Fibroblast of the aortic adventitia (primary cell): ENCODE measurements at places on chromosomes 2 and 18.

GRCh38 chr18:14767474-14767873 is 19.5 kb downstream of the ANKRD30B start:
- peak; percentile 57 for DNase-seq

GRCh38 chr2:127083819-127084503 is 23.0 kb downstream of the BIN1 start:
- DNase-seq = peak; percentile 99

GRCh38 chr2:43941966-43942365 is 53.8 kb downstream of the LRPPRC start:
- DNase-seq = peak; percentile 12

GRCh38 chr2:144328938-144329337 is 191.0 kb downstream of the ZEB2 start:
- no peak for DNase-seq

DNA sequence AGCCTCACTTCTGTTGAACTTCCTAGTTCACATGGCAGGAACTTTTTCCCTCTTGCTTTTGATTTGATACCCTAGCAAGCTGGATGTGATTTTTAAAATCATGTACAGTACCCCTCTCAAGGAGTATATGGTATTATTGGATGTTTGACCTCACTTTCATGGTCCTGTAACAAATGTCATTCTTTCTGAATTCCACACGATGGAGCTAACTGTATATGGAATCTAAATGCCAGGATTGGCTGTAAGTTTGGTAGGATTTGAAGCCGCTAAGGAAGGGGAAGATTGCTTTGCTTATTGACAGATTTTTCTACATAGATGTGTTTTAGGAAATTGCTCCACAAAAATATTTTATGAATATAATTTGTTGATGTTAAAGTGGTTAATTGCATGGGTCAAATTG is 18.3 kb downstream of the MAIP1 start:
- DNase-seq = peak; percentile 77

GRCh38 chr18:49645841-49646351 is 84.0 kb downstream of the LIPG start:
- peak; percentile 42 for DNase-seq

- DNase-seq = no peak
Observed at GRCh38 chr2:42042631-42043355, 5.0 kb upstream of the PKDCC start.

DNA sequence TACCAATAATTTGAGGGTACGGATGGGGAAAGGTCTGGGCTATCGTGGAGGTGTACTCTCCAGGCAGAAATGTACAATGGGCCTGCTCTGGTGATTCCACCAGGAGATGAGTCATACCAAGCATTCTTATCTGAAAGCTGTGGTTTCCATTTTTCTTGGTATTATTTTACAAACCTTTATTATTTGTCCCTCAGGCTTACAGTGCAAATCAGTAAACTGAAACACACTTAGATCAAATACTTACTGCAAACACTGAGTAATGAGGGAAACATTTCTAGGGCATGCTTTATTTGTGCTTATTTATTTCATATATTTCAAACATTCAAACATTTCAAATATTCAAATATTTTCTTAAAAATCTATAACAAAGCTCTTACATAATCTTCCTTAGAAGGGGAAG is 319.8 kb downstream of the RND3 start:
- peak; percentile 74 for DNase-seq

- DNase-seq = peak; percentile 33
Observed at GRCh38 chr18:26621161-26622026, 73.0 kb upstream of the KCTD1 start.

DNA sequence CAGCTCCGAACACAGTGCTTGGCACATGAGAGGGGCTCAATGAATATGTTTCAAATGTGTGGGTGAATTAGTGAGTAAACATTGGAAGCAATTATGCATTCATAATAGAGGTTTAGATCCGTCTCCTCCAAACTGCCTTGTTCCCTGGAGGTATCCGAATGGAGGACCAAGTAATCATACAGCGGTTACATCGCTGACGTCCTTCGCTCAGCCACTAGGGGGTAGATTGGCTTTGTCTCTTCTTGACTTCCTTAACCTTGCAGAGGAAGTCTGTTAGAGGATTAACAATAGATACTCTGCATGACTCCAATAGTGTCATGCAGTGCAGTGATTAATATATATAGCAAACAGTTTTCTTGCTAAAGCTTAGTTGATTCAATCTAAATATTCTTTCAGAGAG is 517.0 kb downstream of the PTPRM start:
- DNase-seq = peak; percentile 48

- DNase-seq = no peak
Observed at GRCh38 chr2:60596411-60596810, 43.0 kb upstream of the BCL11A start.

DNA sequence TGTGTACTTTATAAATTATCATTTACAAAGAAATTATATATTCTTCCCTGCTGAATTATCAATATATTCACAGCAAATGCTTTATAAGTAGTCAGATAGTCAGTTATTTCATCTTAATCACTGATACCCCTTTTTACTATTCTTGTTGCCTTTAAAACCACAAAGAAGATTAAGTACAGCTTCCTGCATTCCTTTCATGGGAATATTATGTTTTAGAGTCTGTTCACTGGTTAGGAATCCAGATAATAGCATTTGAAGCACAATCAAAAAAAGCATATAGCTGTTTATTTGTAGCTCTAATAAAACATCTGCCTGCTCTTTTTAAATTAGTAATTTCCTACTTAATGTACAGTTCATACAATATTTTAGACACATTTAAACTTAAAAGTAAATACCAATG is 508.9 kb downstream of the FBXO15 start:
- peak; percentile 58 for DNase-seq

DNA sequence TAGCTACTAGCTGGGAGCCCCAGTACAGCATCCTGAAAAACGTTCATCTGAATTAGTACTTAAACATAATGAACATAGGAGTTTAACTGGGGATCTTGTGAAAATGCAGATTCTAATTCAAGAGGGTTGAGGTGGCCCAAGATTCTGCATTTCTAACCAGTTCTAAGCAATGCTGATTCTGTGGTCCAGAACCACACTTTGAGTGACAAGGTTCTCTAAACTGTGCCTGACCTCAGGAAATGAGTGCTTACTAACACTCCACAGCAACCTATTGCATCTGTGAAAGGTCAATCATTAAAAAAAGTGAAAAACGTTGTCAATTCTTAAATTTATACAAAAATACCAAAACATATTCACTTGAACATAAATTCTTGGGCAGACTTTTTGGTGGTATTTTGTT is 157.1 kb upstream of the ZFP36L2 start:
- DNase-seq = no peak

- no peak for DNase-seq
Observed at GRCh38 chr2:30730736-30731647, 76.3 kb downstream of the CAPN13 start.

GRCh38 chr2:62200291-62200841 is 4.5 kb downstream of the B3GNT2 start:
- no peak for DNase-seq

DNA sequence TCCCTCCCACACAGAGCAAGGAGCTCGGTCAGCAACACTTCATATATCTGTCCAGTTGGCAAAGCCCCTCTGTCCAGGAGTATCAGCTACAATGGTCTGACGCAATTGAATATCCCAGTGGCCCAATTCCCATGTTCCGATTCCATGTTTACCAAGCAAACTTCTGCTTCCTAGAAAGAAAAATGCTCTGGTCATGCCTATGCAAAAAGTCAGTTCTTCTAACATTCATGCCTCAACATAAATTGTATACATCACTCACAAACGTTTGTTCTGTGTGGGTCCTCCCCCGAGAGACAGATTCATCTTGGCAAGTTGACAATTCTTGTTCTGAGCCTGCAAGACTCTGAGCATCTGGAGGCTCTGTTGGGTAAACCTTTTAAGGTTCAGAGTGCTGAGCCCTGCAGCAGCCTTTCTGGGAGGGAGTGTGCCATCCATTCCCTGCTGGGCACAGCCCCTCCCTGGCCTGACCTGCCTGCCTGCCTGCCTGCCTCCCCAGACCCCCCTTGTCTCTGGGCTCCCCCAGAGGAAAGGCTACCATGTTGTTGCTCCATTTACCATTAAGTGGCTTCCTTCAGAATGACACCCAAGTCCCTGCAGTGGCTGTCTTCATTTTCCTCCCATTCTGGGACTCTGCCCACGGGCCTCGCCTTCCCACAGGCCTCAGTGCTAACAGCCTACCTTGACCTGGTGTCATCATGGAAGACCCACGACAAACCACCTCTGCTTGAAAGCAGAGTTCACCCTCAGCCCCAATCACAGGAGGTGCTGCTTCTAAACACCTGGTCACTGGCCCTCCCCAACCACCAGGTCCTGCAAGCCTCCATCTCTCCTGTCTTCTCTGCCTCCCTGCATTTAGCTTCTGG is 37.6 kb upstream of the TAF1B start:
- DNase-seq = peak; percentile 85

DNA sequence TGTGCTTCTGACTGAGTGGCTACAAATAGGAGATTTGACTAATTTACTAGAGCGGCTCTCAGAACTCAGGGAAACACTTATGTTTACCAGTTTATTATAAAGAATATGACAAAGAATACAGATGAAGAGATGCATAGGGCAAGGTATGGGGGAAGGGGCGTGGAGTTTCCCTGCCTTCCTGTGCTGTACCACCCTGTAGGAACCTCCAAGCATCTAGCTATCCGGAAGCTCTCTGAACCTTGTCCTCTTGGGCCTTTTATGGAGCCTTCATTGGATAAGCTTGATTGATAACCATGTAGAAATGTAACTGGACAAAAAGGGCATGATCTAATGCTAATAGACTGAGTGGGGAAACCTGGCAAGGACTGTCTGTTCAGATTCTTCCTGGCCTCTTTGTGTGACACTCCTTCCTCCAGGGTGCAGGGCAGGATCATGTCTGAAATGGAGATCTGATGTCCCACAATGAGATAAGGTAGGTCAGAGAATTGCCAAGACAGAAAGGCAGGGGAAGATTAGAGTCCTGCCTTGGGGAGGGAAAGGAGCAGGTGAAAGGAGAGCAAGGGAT is 101.8 kb upstream of the NPAS2 start:
- DNase-seq = no peak

DNA sequence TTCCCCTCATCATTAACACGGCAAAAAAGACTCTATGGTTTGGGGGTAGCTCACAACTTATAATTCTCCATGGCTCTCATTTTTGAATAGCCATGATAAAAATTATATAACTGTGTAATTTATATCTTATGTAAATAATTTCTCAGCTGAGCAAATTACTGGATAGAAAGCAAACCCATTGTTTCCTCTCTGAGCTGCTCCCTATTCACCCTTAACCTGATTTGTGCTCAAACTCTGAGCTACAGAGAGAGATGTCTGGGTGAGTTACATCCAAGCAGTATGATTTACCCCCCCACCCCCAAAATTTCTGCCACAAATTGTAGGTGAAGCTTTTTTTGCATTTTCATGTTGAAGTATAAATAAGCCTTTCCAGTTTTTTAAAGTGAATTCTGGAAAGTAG is 123.7 kb downstream of the TFCP2L1 start:
- DNase-seq = no peak

DNA sequence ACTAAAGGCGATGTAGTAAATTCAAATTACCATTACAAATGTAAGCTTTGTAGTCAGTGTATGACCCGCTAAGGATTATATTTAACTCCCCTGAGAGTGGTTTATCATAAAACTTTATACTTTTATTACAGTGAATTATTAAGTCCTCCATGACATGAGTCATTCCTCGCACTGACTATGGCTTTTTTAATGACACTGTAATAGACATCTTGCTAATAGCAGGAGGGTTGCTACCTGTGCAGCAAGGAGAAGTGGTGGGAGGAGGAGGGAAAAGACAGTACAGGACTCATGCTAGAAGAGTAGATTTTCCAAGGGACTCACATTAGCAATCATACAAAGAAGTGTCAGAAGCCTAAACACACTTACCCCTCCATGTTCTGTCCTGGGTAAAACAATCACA is 556.1 kb downstream of the BCL11A start:
- DNase-seq = no peak

DNA sequence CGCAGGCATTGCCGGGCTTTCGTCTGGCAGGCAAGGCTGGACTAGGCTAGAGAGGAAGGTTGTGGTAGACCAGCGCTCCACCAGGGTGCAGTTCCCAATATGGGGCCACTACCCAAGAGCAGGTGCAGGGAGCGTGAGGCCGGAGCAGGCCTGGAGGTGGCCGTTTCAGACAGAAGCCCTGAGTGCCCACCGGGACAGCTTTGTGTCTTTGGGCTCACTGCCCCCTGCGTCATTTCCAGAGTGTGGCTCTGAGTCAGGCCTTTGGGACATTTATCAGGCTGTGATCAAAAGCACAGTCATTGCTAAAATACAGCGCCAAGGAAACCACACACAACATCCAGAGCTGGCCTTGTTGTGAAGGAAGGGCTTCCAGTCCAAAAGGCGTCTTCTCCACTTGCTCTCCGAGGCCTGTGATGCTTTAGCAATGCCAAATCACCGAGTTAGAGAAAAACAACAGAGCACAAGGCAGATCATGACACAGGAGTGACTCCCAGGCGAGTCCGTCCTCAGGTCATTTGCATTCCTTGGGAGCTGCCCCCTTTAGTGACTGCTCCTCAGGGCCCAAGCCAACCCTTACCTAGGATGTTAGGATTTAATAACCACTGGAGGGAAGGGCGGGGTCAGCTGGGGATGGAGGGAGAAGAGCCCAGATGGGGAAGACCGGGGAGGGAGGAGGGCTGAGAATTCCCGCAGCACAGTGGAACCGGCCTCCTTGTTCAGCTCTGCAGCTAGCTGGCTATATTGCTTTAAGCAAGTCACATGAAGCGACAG is 42.3 kb downstream of the RFX8 start:
- peak; percentile 48 for DNase-seq

DNA sequence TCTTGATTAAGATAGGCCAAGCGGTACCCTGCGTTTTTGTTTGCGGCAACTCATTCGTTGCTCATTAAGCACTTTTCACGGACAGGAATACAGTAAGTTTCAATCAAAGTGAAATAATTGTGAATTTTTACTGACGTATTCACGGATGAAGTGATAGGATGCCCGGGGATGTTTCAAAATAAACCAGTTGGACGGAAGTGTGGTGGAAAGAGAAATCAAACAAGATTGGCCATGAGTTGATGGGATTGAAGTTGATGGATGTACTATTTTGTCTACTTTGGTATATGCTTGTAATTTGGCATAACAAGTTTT is 481 bp downstream of the TMEM177 start:
- DNase-seq = no peak

GRCh38 chr2:174399171-174399570 is 3.6 kb downstream of the SCRN3 start:
- no peak for DNase-seq

- DNase-seq = no peak
Observed at GRCh38 chr2:227819398-227819697, 5.7 kb downstream of the CCL20 start.

DNA sequence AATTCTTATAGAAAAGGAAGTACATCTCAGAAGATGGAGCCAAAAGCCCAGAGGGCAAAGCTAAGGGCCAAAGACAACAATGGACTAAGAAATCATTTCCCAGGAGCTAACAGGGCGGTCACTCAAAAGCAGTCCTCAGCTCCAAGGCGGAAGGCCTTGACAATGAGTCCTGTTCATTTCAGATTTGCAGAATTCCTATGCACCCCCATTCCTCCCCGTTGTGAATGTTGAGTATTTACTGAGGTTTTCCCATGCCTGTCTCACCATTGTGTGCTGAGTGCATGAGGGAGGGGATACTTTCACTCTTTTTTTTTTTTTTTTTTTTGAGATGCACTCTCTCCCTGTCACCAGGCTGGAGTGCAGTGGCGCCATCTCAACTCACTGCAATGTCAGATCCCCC is 18.8 kb upstream of the DTNB start:
- DNase-seq = peak; percentile 55

- peak; percentile 80 for DNase-seq
Observed at GRCh38 chr2:100011272-100011731, 131.1 kb downstream of the AFF3 start.
